Spinal cord (tissue), 10 donors: ENCODE measurements at places on chromosomes 16 and 17. TPM values are rescaled to one million over a fixed set of nuclear protein-coding genes. Genes with fewer than 3 reads are reported as not detected.

The HOXB9 gene
- 19.8 TPM for total RNA-seq

The COL1A1 gene
- total RNA-seq = 1,525 TPM

The SLC12A3 gene
- 0.20 TPM for total RNA-seq

The KCNH6 gene
- total RNA-seq = 0.22 TPM

The FOXN1 gene
- not detected for total RNA-seq

The OR1A1 gene
- not detected for total RNA-seq

The HOXB1 gene
- total RNA-seq = 0.20 TPM

The KRTAP17-1 gene
- total RNA-seq = not detected

The SCIMP gene
- 1.3 TPM for total RNA-seq

The GNAO1 gene
- 34.4 TPM for total RNA-seq

The SPNS2 gene
- 18.0 TPM for total RNA-seq

The OR3A3 gene
- total RNA-seq = not detected

The FOXF1 gene
- total RNA-seq = 0.69 TPM

The SDF2 gene
- 72.1 TPM for total RNA-seq

The CCR7 gene
- total RNA-seq = 0.11 TPM

The PLXDC1 gene
- 12.6 TPM for total RNA-seq
